Peyer's patch (tissue), 4 donors: ENCODE measurements at places on chromosomes 7 and 10. TPM values are rescaled to one million over a fixed set of nuclear protein-coding genes. Genes with fewer than 3 reads are reported as not detected.

The SSBP1 gene
- 106 TPM for total RNA-seq

- no peaks in the 10 kb centered on the region for H3K4me1 ChIP-seq
- H3K36me3 ChIP-seq: no peaks in the 10 kb centered on the region
- DNase-seq: no peak
- no peak overlapping the region for H3K4me3 ChIP-seq
- H3K27me3 ChIP-seq: no peaks in the 10 kb centered on the region
These were observed 461.0 kb upstream of the NRG3 start for GRCh38 chr10:81414038-81414437.

GRCh38 chr7:55034776-55035175 lies 16.0 kb downstream of the EGFR start:
- DNase-seq: no peak
- H3K4me1 ChIP-seq: no peaks in the 10 kb centered on the region
- H3K27ac ChIP-seq: no peak overlapping the region
- H3K36me3 ChIP-seq: no peaks in the 10 kb centered on the region

- H3K4me1 ChIP-seq: no peaks in the 10 kb centered on the region
- H3K27ac ChIP-seq: peak overlapping the region; percentile 91
- H3K27me3 ChIP-seq: no peaks in the 10 kb centered on the region
- H3K4me3 ChIP-seq: peak overlapping the region; percentile 86
- no peak for DNase-seq
- H3K36me3 ChIP-seq: no peaks in the 10 kb centered on the region
These were observed 459 bp downstream of the SUGCT start for GRCh38 chr7:40135317-40135610.

The HEPACAM2 gene
- 19.0 TPM for total RNA-seq

DNA sequence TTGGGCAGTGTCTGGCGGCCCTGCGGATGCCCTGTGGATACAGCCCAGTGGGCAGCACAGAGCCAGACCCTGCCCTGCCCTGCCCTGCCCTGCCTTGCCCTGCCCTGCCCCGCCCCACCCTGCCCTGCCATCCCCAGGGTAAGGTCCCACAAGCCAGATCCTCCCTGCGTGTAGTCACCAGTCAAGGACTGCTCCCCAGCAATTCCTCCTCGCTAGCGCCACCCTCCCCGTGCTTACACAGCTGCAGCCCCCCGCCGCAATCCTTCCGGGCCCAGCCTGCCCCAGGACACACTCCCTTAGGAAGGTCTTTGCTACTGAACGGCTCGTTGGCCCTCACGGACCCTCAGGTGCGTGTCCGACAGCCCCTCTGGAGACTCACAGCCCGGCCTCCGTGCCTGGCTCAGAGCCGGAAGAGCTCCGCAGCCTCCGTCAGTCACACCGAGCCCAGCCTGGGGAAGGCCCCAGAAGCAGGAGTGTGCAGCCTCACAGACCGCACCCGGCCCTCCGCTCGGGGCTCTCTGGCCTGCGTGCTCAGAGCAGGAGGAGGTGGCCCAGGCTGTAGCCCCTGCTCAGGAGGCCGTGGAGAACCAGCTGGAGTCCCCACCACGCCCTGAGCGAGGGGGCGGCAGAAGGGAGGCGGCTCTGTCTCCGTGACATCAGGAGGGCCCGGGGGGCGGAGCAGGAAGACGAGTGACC lies 68.3 kb downstream of the PWWP2B start:
- peak; percentile 81 for DNase-seq
- H3K27ac ChIP-seq: peak overlapping the region; percentile 83
- H3K27me3 ChIP-seq: no peaks in the 10 kb centered on the region
- peaks cover 12% of the 10 kb centered on the region for H3K4me1 ChIP-seq
- no peaks in the 10 kb centered on the region for H3K36me3 ChIP-seq
- H3K4me3 ChIP-seq: no peak overlapping the region

DNA sequence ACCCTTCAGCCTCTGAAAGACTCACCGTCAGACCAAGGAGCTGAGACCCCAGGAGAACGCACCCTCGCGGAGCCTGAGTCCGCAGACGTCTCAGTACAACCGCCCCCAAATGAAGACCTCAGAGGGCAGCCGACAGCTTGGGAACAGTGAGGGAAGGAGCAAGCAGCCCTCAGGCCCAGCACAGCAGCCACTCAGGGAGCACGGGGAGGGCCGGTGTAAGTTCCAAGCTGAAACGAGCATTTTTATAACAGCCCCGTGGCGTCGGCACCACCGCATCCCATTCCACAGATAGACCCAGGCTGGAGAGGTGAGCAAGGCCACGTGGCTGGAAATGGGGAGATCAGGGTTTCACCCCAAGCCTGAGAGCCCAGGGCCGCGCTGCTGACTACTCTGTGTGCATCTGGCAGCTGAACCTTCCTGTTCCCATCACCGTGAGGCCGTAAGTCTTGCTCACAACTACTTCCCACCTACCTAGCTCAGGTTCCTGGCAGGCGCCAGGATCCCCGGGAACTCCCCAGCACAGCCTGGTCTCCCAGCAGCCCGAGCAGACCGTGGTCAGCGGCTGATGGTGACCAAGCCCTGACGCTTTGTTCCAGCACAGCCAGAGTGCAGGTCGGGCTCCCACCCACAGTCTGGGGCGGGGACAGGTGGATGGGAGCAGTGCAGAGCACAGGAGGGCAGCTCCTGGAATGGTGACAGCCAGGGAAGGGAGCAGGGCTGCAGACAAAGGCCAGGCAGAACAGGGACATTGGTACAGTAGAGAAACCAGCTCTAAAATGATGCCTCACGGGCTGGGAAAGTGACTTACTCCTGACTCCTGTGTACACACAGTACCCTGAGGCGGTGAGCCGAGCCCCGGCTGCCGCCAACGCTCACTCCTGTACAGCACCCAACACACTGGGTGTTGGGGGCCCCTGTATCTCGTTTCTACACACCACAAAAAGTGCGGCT lies 6.1 kb upstream of the NOM1 start:
- no peak overlapping the region for H3K4me3 ChIP-seq
- no peaks in the 10 kb centered on the region for H3K27me3 ChIP-seq
- H3K36me3 ChIP-seq: no peaks in the 10 kb centered on the region
- H3K4me1 ChIP-seq: no peaks in the 10 kb centered on the region

The CNPY1 gene
- not detected for total RNA-seq

The YKT6 gene
- total RNA-seq: 74.5 TPM

The NOLC1 gene
- total RNA-seq: 44.0 TPM

DNA sequence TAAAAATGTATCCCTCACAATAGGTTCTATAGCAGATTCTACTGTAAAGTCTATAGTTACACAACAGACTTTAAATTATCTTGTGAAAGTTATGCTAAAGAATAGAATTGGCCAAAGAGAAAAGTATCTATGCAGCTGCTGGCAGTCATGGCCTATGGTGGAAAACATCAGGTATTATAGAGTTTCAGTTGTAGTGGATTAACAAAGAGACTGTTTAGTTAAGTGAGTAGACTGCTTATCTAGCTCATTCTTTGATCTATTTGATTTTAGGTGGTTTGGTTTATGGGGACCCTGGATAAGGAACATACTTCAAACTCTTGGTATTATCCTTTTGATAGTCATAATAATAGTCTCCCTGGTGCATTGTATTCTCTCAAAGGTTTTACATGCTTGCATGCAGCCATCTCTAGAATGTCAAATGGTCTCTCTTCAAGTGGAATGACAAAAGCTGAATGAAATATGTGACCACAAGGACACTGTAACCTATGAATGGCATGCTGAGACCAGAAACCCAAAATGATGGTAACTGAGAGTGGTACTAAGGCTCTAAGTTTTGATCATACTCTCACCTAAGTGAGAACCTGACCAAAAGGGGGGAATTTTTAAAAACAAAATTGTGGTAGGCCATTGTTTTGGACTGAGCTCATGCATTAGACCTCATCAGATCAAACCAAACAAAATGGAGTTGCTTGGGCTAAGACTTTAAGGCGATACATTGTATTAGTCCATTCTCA lies 54.9 kb upstream of the NAMPT start:
- no peak overlapping the region for H3K4me3 ChIP-seq
- H3K27ac ChIP-seq: no peak overlapping the region
- no peaks in the 10 kb centered on the region for H3K4me1 ChIP-seq
- H3K27me3 ChIP-seq: no peaks in the 10 kb centered on the region
- H3K36me3 ChIP-seq: no peaks in the 10 kb centered on the region

The GOT1 gene
- 86.1 TPM for total RNA-seq

- no peaks in the 10 kb centered on the region for H3K4me1 ChIP-seq
- H3K36me3 ChIP-seq: no peaks in the 10 kb centered on the region
- no peaks in the 10 kb centered on the region for H3K27me3 ChIP-seq
- no peak overlapping the region for H3K4me3 ChIP-seq
- H3K27ac ChIP-seq: no peak overlapping the region
These were observed 126.7 kb downstream of the NRCAM start for GRCh38 chr7:108329514-108329913.

GRCh38 chr10:11208243-11208642 lies 190.6 kb downstream of the CELF2 start:
- DNase-seq: no peak
- H3K27ac ChIP-seq: no peak overlapping the region
- H3K36me3 ChIP-seq: no peaks in the 10 kb centered on the region

DNA sequence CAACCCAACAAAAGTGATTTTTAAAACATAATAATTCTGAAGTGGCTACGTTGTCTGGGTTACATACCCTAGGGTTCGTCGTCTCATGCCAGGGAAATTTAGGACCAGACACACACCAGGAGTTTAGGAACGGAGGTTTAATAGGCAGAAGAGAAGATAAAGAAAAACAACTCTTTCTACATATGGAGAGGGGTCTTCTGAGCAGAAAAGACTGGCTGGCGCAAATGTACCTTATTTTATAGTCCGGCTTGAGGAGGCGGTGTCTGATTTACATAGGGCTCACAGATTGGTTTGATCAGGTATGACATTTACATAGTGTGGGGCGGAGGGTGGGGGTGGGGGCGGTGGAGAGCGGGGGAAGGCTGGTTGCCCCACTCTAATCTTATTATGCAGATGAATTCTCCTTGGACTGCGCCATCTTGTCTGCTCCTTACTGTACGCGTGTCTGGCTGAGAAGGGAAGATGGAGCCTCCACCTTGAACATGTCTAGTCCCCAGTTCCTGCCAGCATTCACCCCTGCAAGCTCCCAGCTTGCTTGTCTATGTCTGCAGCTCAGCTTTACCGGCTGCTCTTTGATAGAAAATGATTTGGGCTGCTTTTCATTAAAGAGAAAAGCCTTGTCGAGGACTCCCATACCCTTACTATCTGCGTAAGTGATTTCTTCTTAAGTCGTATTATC lies 98.7 kb downstream of the RALA start:
- H3K4me1 ChIP-seq: no peaks in the 10 kb centered on the region
- H3K27me3 ChIP-seq: no peaks in the 10 kb centered on the region
- H3K4me3 ChIP-seq: no peak overlapping the region
- H3K36me3 ChIP-seq: no peaks in the 10 kb centered on the region

The CHN2 gene
- 116 TPM for total RNA-seq

DNA sequence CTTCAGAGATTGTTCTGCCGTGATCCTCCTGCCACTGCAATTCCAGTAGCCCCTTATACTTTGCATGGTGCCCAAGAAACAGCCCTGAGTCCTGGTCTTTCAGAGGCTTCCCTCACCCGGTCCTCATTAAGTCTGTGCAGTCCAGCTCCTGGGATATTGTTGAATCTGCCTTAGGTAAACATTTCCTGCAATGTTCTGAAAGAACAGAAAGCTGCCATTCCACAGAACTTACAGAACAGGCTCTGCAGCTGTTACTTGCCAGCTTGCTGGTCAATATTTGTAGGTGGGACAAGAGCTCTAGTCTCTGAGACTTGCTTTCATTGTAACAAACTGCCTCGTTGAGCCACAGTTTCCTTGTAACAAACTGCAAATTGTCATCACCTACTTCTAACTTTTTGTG lies 115.0 kb upstream of the KIF5B start:
- no peaks in the 10 kb centered on the region for H3K4me1 ChIP-seq
- no peak for DNase-seq
- no peak overlapping the region for H3K4me3 ChIP-seq
- no peaks in the 10 kb centered on the region for H3K36me3 ChIP-seq
- H3K27ac ChIP-seq: no peak overlapping the region
- no peaks in the 10 kb centered on the region for H3K27me3 ChIP-seq

The VKORC1L1 gene
- 5.0 TPM for total RNA-seq

The TRAPPC14 gene
- 123 TPM for total RNA-seq

GRCh38 chr7:6074612-6075380 lies 43.6 kb downstream of the ANKRD61 start:
- H3K27ac ChIP-seq: no peak overlapping the region
- no peak for DNase-seq
- H3K4me3 ChIP-seq: no peak overlapping the region
- no peaks in the 10 kb centered on the region for H3K4me1 ChIP-seq
- H3K27me3 ChIP-seq: no peaks in the 10 kb centered on the region
- no peaks in the 10 kb centered on the region for H3K36me3 ChIP-seq

- H3K4me3 ChIP-seq: peak overlapping the region; percentile 40
- H3K27me3 ChIP-seq: no peaks in the 10 kb centered on the region
- peaks cover 5% of the 10 kb centered on the region for H3K4me1 ChIP-seq
- H3K27ac ChIP-seq: peak overlapping the region; percentile 81
These were observed 99.2 kb downstream of the GRK5 start for GRCh38 chr10:119306514-119306951.

DNA sequence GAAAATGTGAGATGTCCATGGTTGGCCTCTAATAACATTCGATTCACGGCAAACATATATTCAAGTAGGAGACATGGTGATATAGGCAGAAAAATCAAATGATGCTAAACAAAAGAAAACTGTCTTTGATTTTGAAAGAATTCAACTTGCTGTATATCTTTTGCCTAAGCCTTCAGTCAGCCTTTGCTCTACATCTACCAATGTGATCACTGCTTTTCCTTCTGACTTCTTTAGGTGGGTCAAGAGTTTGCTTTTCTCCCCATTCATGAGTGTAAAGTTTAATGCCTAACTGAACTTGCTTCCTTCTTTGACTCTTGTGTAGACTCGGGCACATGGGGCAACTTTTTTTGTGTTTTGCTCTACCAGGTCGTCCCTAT lies 417 bp upstream of the HIF1AN start:
- H3K4me3 ChIP-seq: peak overlapping the region; percentile 58
- DNase-seq: no peak
- H3K27ac ChIP-seq: no peak overlapping the region
- peaks cover 12% of the 10 kb centered on the region for H3K36me3 ChIP-seq

The VWDE gene
- 14.9 TPM for total RNA-seq

The NYAP1 gene
- total RNA-seq: not detected

DNA sequence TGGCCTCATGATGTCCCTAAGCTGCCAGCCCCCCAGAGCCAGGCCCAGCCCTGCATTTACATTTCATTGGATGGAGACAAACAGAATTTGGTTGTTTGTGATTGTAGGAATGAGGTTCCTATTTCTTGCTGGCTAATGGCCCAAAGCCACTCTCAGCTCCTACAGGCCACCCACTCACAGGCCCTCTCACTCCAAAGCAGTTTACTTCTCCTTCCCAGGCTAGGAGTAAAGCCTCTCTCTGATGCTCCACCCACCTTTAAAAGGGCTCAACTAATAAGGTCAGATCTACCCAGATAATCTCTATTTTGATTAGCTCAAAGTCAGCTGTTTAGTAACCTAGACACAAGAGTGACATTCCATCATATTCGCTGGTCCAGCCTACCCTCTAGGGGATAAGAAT lies 11.2 kb upstream of the CUZD1 start:
- no peak overlapping the region for H3K4me3 ChIP-seq
- H3K36me3 ChIP-seq: peaks cover 6% of the 10 kb centered on the region
- H3K27ac ChIP-seq: no peak overlapping the region
- no peaks in the 10 kb centered on the region for H3K27me3 ChIP-seq
- no peak for DNase-seq

The CYP26C1 gene
- total RNA-seq: not detected

- no peak overlapping the region for H3K4me3 ChIP-seq
- no peak overlapping the region for H3K27ac ChIP-seq
- peaks cover 12% of the 10 kb centered on the region for H3K4me1 ChIP-seq
- H3K27me3 ChIP-seq: no peaks in the 10 kb centered on the region
These were observed 35.5 kb downstream of the ARL4A start for GRCh38 chr7:12722636-12723605.
